ENCODE measurements at places on chromosomes 5 and 9.

GRCh38 chr9:77851882-77852595 is 179.6 kb downstream of the GNAQ start:
- DNase-seq: no peak

- no peak for DNase-seq
Observed at GRCh38 chr5:51495672-51496071, 112.4 kb downstream of the ISL1 start.

DNA sequence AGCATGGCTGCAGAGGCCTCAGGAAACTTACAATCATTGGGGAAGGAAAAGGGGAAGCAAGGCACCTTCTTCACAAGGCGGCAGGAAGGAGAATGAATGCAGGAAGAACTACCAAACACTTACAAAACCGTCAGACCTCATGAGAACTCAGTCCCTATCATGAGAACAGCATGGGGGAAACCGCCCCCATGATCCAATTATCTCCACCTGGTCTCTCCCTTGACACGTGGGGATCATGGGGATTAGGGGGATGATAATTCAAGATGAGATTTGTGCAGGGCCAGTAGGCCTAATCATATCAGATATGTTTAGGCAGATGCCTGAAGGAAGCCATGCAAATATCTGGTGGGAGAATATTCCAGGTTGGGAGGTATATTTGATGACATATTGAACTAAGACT is 1176.4 kb upstream of the CDH18 start:
- DNase-seq: no peak

DNA sequence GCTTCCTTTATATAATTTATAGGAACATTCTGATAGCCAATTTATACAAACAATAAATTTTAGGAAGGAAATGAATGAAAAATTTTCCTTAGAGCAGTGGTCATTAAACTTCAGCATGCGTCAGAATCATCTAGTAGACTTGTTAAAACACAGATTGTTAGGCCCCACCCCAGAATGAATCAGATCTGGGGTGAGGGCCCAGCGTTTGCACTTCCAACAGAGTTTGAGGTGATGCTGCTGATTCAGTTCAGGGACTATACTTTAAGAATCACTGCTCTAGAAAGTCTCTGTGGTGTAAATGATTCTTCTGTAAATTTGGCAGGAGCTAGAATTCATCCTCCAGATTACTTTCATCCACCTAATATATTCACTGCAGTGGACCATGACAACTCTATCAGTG is 80.4 kb downstream of the SLC12A2 start:
- DNase-seq: no peak

DNA sequence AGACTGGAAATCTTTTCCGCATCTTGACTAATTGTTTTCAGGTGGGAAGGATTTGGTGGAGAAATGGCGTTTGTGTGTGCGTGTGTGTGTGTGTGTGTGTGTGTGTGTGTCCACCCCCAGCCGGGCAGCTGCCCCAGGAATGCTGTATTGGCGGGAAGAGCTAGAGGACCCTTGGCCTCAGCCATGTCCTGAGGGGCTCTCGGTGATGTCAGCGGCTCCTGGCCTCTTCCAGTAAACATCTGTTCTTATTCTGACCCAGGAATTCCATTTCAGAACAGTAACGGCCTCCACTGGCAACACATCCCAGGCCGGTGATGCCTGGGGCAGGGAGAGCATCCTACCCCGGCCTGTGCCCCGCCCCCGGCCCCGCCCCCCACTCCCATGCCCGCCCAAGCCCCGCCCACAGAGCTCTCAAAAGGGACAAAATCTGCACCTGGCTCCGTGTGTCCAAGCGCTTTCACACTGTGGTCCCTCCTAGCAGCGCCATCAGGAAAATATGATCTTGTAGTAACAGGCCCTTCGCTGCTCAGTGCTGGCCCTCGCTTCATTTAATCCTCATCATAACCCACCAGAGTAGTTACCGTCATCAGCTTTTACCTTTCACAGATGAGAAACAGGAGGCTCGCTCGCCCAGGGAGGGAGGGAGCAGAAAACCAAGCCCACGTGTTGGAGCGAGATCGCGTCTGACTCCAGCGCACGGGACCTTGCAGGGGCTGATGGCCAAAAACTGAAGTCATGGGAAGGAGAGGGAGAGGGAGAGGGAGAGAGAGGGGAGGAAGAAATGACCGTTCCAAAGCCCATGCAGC is 18.9 kb downstream of the ADAMTS2 start:
- DNase-seq: no peak

DNA sequence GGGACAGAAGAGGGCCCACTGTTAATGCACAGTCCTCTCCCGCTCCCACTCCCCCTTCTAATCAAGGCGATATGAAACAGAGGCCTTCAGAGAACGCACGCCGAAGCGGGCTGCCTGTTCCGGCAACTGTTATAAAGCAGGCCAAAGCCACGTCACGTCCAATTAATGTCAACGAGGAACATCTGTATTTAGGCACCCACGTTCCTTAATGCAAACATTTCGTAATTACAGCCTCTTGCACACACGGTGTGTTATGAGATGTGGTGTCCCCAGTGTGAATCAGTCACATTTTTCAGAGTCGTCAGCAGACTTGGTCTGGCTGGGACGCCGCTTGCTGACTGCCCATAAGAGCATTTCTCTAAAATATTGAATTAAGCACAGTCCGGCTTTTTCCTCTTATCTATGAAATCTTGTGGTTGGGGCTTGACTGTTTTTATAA is 339.0 kb downstream of the NSG2 start:
- no peak for DNase-seq

- DNase-seq: no peak
Observed at GRCh38 chr9:94166976-94167346, 82.7 kb downstream of the PTPDC1 start.

- no peak for DNase-seq
Observed at GRCh38 chr5:137561608-137562007, 62.5 kb upstream of the SPOCK1 start.

GRCh38 chr9:133571391-133571890 is 36.9 kb downstream of the ADAMTSL2 start:
- DNase-seq: no peak

- DNase-seq: no peak
Observed at GRCh38 chr9:120360046-120360445, 219.9 kb downstream of the CDK5RAP2 start.

GRCh38 chr5:124669956-124670721 is 76.3 kb downstream of the ZNF608 start:
- no peak for DNase-seq

DNA sequence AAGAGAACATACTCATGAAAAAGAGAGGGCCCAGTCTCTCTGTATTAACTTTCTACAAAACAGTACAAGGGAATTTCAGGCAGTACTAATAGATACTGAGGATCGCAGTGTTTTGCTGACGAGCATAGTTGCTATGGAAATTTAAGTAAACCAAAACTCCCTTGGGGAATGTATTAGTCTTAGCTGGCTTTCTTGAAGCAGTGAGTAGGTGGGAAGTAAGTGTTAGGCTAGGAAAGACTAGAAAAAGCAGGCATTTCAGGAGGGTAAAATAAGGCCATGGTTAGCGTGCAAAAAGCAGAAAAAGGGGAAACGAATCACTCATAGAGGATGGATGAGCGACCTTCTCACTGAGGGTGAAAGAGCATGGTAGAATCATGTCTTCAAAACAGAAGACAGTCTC is 84.3 kb upstream of the ACTBL2 start:
- DNase-seq: no peak

DNA sequence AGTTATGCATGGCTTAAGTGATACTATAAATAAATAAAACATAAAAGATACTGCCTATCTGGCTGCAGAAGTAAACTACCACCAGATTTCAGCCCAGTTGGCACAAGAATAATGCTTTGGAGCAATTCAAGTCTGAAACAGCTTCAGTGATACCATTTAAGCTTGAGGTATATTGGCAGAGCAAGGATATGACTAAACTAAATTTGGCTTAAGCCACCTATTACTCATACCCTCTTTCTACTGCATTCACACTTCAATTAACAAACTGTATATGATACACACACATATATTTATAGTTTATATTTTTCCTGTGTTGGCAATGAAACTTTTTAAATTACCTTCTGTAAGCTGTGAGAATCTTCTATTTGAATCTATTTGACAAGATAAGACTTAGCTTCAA is 431.9 kb downstream of the ANXA1 start:
- no peak for DNase-seq

GRCh38 chr5:867300-867870 is 16.6 kb upstream of the ZDHHC11 start:
- no peak for DNase-seq

DNA sequence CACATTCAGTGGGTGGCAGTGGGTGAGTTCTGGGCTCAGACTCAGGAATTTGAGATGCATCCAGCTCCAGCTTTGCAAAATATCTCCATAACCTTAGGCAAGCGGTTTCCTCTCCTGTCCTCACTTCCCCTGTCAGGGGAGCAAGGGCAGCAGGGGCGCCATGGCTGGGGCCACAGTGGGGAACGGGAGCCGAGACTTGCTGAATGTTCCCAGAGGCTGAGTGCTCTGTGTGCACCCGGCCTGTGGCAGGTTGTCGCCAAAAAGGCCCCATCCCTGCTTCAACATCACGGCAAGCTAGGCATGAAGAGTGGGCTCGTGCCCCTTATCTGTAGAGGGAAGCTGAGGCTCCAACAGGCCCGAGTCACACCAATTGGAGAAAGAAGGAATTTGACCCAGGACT is 268.8 kb downstream of the NSG2 start:
- DNase-seq: no peak

- no peak for DNase-seq
Observed at GRCh38 chr5:159504106-159504856, 174.0 kb upstream of the IL12B start.

DNA sequence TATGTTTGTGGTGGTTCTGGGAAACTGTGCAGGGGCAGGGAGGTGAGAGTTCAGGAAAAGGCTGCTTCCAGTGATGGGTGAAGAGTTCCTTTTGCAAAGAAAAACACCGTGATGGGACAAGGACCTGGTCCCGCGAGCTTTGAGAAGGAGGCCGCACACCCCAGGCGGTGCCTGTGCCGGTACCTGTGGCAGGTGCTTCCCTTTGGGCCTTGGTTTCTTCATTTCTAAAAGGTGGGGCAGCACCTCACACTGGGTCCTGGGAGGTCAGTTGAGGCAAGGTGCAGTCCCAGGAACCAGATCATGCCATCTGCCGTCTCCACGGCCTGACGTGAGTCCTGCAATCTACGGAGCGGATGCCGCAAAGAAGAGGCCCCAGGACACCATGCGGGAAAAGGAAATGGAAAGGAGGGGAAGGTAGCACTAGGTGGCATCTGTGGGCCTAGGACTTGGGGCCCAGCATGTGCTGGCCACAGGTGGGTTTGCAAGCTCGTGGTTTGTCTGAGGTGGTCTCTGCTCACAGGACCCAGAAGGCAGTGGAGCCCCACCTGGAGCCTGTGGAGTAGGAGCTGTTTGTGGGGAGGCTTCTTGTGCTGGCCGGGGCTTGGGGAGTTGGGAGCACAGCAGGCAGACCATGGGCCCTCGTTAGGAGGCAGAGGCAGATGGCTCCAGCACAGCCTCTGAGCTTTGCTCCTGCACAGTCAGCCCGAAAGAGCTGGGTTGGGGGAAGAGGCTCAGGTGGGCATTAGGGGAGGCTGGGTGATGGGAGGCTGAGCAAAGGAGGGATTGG is 131.6 kb downstream of the CACNA1B start:
- DNase-seq: no peak

- DNase-seq: no peak
Observed at GRCh38 chr9:79164406-79164805, 407.4 kb upstream of the TLE4 start.

GRCh38 chr9:18608371-18608770 is 134.4 kb downstream of the ADAMTSL1 start:
- no peak for DNase-seq

DNA sequence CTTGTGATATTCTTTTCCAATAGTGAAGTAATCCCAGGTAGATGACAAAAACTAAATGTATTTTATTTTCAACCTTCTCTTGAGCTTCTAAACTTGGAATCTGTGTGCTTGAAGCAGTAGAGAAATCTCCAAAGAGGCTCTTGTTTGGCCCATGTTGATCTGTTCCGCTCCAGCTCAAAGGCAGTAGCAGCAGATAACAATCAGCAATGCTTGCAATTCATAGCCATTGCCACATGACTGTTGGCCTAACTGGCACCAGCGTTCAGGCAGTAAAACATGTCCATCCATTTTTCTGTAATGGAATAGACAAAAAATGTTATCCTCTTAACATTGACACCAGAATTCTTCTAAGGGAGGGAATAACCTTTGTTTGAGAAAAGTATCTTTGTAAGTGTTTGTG is 270.7 kb upstream of the MSX2 start:
- no peak for DNase-seq

DNA sequence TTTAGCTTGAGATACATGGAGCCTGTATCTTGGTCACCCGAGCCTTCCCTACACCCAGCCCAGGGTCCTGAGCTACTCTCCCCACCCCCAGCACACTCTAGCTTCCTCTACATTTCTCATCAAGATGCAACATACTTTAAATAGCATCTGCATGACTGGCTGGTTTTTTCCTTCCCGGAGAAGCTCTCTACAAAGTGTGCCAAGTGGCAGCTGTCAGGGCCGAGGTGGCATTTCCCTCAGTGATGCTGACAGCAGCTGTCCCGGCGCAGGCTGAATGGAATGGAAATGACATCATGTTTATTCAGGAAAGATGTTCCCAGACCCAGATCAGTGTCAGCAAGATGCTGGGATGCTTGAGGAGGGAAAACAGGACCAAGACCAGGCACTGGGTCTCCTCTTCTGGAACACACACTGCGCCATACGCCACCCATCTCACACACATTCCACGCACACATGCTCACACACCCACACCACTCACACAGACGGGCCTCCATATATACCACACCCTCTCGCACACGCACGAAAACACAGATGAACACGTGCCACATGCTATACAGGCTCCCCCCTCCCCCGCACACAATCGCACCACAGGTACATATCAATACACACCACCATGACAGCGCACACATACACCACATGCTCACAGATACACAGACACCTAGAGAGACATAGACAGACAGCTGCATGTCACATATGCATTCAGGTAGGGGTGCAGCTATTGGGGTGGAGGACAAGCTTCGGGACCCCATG is 67.8 kb downstream of the LHX2 start:
- DNase-seq: peak; percentile 83

- DNase-seq: no peak
Observed at GRCh38 chr5:171311322-171312077, 2.5 kb downstream of the TLX3 start.

DNA sequence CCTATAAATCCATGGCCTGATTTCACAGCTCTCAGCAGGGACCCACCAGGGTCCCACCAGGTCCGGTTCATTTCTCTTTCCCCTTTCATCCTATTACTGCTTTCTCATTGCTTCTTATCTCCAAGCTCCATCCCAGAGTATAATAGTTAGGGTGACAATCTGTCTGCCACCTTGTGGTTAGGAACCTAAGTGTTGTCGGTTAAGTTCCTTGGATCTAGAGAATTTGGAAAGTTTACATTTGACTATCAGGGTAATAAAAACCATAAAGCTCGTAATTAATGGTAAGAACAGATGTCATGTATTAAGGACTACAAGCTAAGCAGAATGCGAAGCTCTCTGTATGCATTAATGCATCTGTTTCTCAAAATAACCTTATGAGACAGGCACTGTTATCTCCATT is 259.1 kb downstream of the SH3GL2 start:
- DNase-seq: no peak

GRCh38 chr5:79186021-79186420 is 49.9 kb upstream of the JMY start:
- no peak for DNase-seq

Measured in HS-27A (cell line).